Inflammatory macrophage (primary cell): ENCODE measurements at places on chromosomes 12 and 14.

DNA sequence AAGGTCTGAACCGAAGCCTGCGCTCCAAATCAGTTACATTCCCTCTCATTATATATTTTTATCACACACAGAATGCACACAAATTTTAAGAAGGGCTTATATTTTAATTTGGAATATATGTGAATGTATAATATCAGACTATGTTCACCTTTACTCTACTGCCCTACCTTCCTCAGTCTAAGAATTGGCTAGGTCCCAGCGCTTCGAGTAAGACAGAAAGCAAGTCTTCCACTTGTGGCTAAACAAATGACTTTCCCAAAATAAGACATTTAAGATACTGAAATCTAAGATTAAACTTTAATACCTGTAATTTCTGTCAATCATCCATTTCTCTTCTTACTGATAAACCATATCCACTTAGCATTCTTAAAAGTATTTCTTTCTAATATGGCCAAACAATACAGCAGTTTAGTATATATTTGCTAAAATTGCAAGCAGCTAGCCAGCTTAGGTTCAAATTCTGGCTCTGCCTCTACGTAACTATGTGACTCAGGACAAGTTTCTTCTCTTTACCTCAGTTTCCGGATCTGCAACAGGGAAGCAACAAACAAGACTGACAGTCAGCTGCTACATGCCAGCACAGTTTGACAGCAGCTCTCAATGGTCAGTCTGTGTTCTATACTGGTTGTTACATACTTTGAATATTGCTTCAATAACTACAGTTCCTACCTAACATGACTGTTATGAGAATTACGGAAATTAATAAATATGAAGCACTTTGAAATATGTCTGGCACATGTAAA lies 2.0 kb downstream of the INTS13 start:
- peak; percentile 35 for DNase-seq

DNA sequence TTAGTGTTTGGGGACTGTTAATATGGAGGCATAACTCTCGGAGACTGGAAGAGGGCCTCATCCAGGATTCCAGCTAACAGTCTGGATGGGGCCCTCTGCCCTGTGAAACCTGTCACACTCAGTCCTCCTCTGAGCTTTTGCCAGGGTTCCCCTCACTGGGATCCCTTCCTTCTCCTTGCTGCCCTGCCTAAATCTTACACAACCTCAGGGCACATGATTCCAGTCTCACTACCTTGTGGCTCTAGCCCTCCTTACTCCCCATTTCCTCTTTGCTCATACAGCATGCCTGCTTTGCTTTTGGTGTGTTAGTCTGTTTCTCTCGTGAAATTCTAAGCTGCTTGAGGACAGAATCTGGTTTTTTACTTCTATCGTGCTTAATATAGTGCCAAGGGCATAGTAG lies 942 bp upstream of the GSG1 start:
- DNase-seq, result peak; percentile 83

- peak; percentile 4 for DNase-seq
These were observed 86.4 kb downstream of the CAPZA3 start for GRCh38 chr12:18824287-18824686.

- no peak for DNase-seq
These were observed 131.6 kb upstream of the FRMD6 start for GRCh38 chr14:51520087-51520486.

DNA sequence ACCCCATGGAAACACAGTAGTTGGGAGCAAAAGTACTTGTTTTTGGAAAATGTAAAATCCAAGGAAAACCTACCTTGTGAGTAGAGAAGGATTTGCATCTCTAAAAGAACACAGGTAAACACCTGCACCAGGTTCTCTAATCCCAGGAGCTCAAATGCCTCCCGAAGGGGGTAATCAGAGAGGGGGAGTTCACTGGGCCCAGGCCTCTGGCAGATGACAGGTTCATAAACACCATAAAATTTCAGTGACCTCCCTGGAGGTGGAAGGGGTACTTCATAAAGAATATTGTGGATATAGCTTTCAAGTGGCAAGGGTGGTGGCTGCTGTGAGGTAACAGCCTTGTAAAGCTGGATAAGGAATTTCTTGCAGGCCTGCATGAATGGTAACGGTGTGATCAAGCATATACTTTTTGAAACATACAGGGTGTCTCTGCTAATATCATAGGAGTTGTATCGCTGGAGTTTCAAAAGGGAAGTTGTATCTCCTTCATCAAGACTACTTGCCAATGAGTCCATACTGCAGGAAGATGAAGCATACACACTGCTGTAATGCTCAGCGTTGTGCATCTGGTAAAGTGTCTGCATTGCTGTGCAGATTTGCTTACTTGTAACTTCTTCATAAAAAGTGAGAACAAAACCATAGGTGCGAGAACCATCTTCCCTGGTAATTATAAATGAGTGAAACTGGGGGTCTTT lies 111.3 kb downstream of the DENND5B start:
- peak; percentile 9 for DNase-seq
